ENCODE measurements at places on chromosomes 11 and 22.

GRCh38 chr11:77497368-77497767, 23.5 kb upstream of the PAK1 start:
- DNase-seq: no peak

- DNase-seq: no peak
Measured at GRCh38 chr11:125001079-125001778, 47.2 kb downstream of the CCDC15 start.

- no peak for DNase-seq
Measured at GRCh38 chr11:15179167-15179566, 64.4 kb downstream of the INSC start.

DNA sequence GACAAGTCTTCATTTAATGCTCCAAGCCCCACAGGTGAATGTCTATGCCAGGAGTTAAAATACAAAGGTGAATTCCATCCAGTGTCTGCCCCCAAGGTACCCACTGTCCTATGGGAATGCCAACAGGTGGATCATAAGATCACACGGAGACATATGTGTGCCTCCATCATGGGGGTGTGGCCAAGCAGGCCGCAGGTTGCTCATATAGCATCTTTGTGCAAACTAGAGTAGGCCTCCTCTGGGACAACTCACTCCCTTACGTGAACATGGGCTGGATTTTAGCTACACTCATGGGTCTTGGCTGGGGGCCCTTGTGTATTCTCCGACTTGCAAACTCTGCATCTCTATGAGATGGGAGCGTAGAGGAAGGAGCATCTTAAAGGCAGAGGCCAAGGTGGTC, 6.9 kb downstream of the NCF4 start:
- DNase-seq: no peak

GRCh38 chr22:36329254-36330078, 58.3 kb downstream of the MYH9 start:
- DNase-seq: peak; percentile 97

- DNase-seq: no peak
Measured at GRCh38 chr11:82233201-82233600, 500.5 kb downstream of the FAM181B start.

- DNase-seq: no peak
Measured at GRCh38 chr11:109582470-109582869, 160.5 kb downstream of the C11orf87 start.

DNA sequence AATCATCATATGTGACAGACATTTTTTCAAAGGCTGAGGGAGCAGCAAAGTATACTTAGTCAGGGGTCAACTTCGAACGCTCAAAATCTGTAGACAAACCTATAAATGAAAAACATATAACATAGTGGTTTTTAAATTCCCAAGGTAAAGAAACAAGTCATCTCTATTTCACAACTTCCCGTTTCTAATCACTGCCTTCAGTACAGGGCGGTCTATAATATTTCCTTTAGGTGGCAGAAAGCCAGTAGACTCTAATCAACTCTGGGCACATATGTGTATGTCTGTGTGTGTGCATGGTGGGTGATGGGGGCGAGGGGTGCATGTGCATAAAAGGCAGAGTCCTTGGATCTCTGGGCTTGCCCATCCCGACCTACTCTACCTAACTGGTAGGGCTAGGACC, 55.0 kb upstream of the ARFGAP3 start:
- no peak for DNase-seq

GRCh38 chr22:31343235-31344191, 2.6 kb downstream of the PATZ1 start:
- no peak for DNase-seq

- DNase-seq: peak; percentile 84
Measured at GRCh38 chr11:70104419-70104818, 26.3 kb downstream of the ANO1 start.

- no peak for DNase-seq
Measured at GRCh38 chr11:134237557-134237922, 13.1 kb downstream of the VPS26B start.

GRCh38 chr11:104968856-104969776, 742 bp upstream of the CASP4 start:
- peak; percentile 82 for DNase-seq

- no peak for DNase-seq
Measured at GRCh38 chr11:74671520-74672196, 59.6 kb downstream of the CHRDL2 start.

DNA sequence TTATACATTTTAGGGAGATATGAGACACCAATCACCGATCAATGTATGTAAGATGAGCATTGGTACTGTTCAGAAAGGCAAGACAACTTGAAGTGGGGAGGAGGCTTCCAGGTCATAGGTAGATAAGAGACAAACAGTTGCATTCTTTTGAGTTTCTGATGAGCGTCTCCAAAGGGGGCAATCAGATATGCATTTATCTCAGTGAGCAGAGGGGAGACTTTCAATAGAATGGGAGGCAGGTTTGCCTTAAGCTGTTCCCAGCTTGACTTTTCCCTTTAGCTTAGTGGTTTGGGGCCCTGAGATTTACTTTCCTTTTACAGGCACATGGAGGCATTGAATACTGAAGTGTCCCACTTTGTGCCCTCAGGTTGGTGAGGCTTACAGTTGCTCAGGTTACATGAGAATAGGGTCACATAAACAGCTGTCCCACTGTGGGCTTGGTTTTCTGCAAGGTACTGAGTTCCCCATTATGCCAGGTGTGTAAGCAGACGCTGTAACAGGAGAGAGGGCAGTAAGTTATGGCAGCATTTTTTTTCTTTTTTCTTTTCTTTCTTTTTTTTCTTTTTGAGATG, 129.8 kb upstream of the SERPIND1 start:
- no peak for DNase-seq

- peak; percentile 69 for DNase-seq
Measured at GRCh38 chr11:1303126-1303821, 6.2 kb downstream of the TOLLIP start.

DNA sequence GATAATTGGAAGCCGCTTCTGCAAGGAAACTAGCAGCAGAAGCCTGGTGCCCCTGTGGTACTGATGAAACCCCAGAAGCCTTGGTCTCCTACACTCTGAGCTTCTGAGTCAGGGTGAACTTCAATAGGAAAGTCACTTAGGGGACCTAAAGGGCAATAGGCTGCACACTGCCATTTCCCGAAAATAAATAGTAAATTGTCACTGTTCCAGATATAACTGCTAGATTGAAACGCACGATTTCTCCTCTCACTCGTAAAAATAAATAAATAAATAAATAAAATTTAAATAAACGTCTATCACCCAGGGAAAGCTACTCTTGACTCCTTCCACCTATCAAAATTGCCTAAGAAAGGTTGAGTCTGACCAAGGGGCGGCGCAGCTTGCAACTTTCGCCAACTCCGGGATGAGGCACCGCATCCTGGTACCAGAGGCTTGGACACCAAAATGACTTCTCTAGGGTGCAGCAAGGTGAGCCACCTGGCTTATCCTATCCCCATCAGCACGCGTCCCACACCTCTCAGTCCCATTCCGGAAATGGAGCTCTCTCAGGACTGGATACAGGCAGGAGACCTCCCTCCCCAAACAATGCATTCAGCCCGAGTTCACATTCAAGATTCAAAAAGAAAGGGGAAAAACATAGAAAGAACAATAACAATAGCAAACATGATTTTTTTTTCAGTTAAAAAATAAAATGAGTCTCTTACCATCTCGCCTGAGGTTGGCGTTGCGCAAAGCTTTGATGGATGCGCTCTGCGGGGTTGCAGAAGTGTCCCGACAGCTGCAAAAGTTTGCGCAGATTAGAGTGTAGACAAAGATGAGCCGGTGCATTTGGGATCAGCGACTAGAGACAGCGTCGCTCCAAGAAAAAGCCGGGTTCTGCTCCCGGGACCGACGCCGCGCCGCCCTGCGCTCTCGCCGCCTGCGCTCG, 583 bp downstream of the PDGFD start:
- DNase-seq: no peak

DNA sequence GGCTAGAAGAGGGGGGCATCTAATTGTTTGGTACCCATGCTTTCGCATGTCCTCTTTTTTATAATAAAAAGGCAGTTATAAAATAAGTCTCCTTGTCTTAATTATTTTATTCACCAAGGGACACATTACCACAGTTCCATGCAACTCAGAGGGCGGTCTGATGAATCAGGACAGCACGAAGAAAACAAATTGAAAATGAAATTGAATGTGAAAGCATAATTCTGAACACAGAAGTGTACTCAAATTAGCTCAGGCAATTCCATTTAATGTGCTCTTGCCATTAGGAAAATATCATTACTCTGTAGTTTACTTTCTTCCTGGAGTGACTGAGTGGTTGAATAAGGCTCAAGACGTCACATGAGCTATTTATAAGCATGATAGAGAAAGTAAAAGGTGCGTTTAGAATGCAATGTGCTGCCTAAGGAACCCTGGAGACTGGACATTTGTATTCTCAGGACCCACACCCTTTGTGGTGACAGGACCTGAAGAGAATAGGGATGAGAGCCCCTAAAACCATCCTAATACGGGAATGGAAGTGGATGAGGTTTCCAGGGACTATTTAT, 59.6 kb downstream of the MTNR1B start:
- no peak for DNase-seq

GRCh38 chr22:48416396-48417224, 1411.1 kb downstream of the BRD1 start:
- DNase-seq: peak; percentile 33

GRCh38 chr11:4191031-4191571, 96.5 kb downstream of the RRM1 start:
- peak; percentile 82 for DNase-seq

DNA sequence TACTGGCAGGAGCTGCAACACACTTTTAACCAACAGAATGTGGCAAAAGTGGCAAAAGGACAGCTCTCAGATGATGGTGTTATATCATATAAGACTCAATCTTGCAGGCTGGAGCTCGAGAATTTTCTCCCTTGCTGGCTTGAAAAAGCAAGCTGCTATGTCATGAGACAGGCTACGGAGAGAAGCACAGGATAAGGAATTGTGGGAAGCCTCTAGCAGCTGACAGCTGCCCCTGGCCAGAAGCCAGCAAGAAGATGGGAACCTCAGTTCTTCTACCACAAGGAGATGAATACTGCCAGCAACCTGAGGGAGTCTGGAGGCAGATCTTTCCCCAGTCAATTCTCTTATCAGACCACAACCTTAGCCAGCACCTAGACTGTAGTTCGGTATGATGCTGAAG, 24.6 kb downstream of the FXYD6 start:
- DNase-seq: peak; percentile 56

Measured in coronary artery (tissue), 2 donors.